Large intestine (tissue), 12 donors: ENCODE measurements at places on chromosomes 11 and 22. TPM values are rescaled to one million over a fixed set of nuclear protein-coding genes. Genes with fewer than 3 reads are reported as not detected.
A peak's percentile ranks its signal among the peaks of the same experiment; 100 is the strongest.

DNA sequence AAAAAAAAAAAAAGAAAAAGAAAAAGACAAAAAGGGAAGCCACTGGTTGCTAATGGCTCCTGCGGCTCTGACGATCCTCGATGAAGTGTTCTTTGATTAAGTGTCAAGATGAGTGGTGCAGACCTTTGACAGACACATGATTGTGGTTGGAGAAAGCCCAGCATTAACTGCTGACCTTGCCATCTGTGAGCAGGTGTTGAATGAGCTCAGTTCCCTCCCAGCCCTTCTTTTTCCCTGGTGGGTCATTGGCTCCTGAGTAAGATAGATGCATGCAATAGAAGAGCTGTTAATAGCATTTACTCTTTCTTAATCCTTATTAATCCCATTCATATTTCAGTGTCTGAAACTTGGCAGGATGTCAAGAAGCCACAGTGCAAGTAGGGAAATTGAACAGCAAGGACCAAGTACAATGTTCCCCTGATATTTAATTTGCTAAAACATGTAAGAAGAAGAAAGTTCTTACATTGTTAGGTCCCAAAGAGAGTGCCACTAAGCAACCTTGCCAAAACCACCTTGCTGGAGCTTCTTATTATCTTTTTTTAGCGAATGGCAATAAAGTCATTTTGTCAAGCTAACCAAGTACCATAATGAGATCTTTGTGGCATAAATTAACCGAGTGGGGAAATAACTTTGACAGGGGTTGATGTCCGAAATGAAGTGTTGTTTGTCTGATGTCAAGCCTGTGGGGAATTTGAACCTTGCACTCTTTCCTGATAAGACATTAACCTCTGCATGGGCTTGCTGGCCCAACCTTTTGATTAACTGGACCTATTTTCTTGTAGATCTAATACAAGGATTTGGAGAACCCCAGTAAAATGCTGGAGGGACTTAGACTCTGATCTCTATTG, 113.7 kb downstream of the PTPRJ start:
- no peaks in the 10 kb centered on the region for H3K36me3 ChIP-seq
- peak; percentile 86 for DNase-seq
- peaks cover 41% of the 10 kb centered on the region for H3K4me1 ChIP-seq
- H3K4me3 ChIP-seq = no peak overlapping the region

GRCh38 chr11:29025001-29025400, 916.8 kb downstream of the METTL15 start:
- DNase-seq = no peak
- no peaks in the 10 kb centered on the region for H3K36me3 ChIP-seq
- H3K27ac ChIP-seq = no peak overlapping the region
- no peaks in the 10 kb centered on the region for H3K27me3 ChIP-seq
- H3K4me1 ChIP-seq = no peaks in the 10 kb centered on the region
- no peak overlapping the region for H3K4me3 ChIP-seq

Gene FAM227A
- polyA plus RNA-seq = 1.4 TPM

Gene ADORA2A
- polyA plus RNA-seq = 10.9 TPM
